Naive B cell (primary cell): ENCODE measurements at places on chromosomes 2 and 18. TPM values are rescaled to one million over a fixed set of nuclear protein-coding genes. Genes with fewer than 3 reads are reported as not detected.

ANKRD23 gene
- not detected for polyA plus RNA-seq

BZW1 gene
- polyA plus RNA-seq, result 167 TPM

UGT1A10 gene
- polyA plus RNA-seq, result not detected

SCN9A gene
- not detected for polyA plus RNA-seq

C2orf80 gene
- not detected for polyA plus RNA-seq

RBM43 gene
- polyA plus RNA-seq, result 3.6 TPM

NR4A2 gene
- 51.0 TPM for polyA plus RNA-seq

ADD2 gene
- polyA plus RNA-seq, result 12.5 TPM

CREB1 gene
- polyA plus RNA-seq, result 66.6 TPM

BUB1 gene
- 1.8 TPM for polyA plus RNA-seq

PXDN gene
- 1.3 TPM for polyA plus RNA-seq

LBX2 gene
- not detected for polyA plus RNA-seq

UGT1A8 gene
- not detected for polyA plus RNA-seq

DSC3 gene
- polyA plus RNA-seq, result not detected

TMEM169 gene
- polyA plus RNA-seq, result 0.38 TPM

HOXD8 gene
- polyA plus RNA-seq, result not detected

LYPD6B gene
- polyA plus RNA-seq, result not detected

HOXD12 gene
- not detected for polyA plus RNA-seq

RNF152 gene
- not detected for polyA plus RNA-seq

AAK1 gene
- 0.69 TPM for polyA plus RNA-seq

MAPK4 gene
- polyA plus RNA-seq, result not detected

AGXT gene
- polyA plus RNA-seq, result not detected

LYPD1 gene
- polyA plus RNA-seq, result not detected

TMEM247 gene
- not detected for polyA plus RNA-seq

MROH2A gene
- not detected for polyA plus RNA-seq

SEPTIN10 gene
- 0.84 TPM for polyA plus RNA-seq

ANTXR1 gene
- not detected for polyA plus RNA-seq

TSN gene
- 83.0 TPM for polyA plus RNA-seq

FNDC4 gene
- polyA plus RNA-seq, result 0.33 TPM

ALPP gene
- polyA plus RNA-seq, result not detected

DSG2 gene
- not detected for polyA plus RNA-seq

SCN1A gene
- not detected for polyA plus RNA-seq

TMEM198 gene
- polyA plus RNA-seq, result not detected

C2orf92 gene
- not detected for polyA plus RNA-seq

FIGN gene
- polyA plus RNA-seq, result not detected

CCDC74A gene
- polyA plus RNA-seq, result 0.27 TPM

SRD5A2 gene
- not detected for polyA plus RNA-seq

AGBL5 gene
- 8.9 TPM for polyA plus RNA-seq

REG3G gene
- polyA plus RNA-seq, result not detected

RAD51AP2 gene
- not detected for polyA plus RNA-seq

TUBB8B gene
- polyA plus RNA-seq, result 1.5 TPM

C2orf42 gene
- 35.5 TPM for polyA plus RNA-seq

DSG4 gene
- not detected for polyA plus RNA-seq

SLC19A3 gene
- not detected for polyA plus RNA-seq

LRATD1 gene
- polyA plus RNA-seq, result not detected

CDH19 gene
- polyA plus RNA-seq, result not detected

IL37 gene
- polyA plus RNA-seq, result not detected

ATL2 gene
- polyA plus RNA-seq, result 19.1 TPM

RUFY4 gene
- polyA plus RNA-seq, result not detected

C2orf78 gene
- polyA plus RNA-seq, result not detected

COL6A3 gene
- polyA plus RNA-seq, result not detected

RABL2A gene
- 11.3 TPM for polyA plus RNA-seq

HRH4 gene
- not detected for polyA plus RNA-seq

ANO7 gene
- polyA plus RNA-seq, result not detected

SPC25 gene
- not detected for polyA plus RNA-seq

GLI2 gene
- polyA plus RNA-seq, result not detected

CD8A gene
- not detected for polyA plus RNA-seq

EML6 gene
- polyA plus RNA-seq, result 0.05 TPM

CNTNAP5 gene
- not detected for polyA plus RNA-seq
